Dorsolateral prefrontal cortex (tissue), 122 donors: ENCODE measurements at places on chromosomes 3 and 15.

GRCh38 chr3:55532806-55533205 is 45.7 kb upstream of the WNT5A start:
- no peak for DNase-seq

DNA sequence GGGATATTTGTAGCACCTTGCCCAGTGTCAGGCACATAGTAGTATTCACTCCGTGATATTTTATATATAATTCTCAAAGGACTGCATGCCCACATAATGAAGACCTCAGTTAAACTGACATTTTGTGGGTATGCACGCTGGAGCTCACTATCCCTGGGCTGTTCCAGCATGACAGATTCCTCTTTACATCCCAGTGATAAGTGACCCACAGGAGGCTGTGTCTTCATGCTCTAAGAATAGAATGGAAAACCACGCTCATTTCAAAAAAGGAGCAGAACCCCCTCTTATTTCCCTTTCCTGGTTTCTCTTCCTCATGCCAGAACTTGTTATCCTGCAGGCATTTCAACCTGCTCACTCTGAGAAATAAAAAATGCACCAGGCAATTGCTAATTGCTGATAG is 717.5 kb downstream of the AGBL1 start:
- DNase-seq: no peak

DNA sequence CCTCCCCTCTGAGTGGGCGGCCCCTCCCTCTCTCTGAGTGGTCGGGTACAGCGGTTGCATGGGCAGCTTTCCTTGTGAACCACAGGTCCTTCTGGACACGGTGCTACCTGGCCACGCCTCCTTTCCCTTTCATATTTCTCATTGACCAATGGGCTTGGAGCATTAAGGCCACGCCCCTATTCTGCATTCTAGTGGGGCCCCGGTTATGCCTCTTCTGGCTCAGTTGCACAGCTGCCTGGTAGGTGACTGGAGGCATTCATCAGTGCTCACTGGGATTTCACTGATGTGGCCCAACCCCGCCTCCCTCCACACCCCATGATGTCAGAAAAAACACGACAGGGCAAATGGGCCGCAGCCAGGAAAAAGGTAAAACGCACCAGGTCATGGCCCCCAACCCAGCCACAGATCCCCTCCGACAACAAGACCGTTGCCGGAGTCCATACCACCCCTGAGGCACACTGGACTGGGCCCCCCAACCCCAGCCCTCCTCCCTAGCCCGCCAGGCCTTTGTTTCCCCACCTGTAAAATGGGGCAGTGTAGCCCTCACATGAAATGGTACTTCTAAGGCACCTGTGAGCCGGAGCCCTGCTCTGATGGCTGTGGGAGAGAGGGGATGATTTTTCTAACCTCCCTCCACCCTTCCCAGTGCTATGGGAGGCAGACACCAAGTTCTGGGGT is 26.3 kb downstream of the NGRN start:
- DNase-seq: no peak

DNA sequence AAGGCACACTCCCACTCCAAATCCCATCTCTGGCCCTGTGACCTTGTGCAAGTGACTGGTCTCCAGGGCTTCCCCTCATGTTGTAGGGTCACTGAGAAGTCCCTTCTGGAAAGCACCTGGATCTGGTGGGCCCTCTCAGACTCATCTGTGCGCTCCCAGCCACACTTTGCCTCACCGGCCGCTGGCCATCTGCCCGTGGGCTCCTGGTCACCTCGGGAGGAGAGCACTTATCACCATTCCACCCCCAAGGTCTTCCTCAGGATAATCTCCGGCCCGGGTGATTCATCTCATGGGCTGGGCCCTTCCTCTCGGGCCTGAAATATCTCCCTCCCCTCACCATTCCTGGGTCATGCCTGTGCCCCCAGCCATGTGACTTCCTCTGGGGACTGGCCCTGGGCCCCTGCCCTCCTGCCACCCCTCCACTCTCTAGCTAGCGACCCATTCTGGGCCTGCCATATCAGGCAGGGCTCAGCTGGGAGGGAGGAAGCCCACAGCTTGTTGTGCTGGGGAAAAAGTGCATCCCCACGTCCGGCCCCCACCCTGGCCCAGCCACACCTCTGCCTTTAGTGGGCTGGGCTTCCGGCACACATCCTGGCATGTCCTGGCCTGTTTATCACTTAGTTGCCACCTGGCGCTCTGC is 10.6 kb upstream of the WNT7A start:
- no peak for DNase-seq

- peak; percentile 34 for DNase-seq
Observed at GRCh38 chr3:46709157-46709654, 8.0 kb downstream of the TMIE start.

GRCh38 chr3:30520699-30521098 is 85.7 kb upstream of the TGFBR2 start:
- no peak for DNase-seq

DNA sequence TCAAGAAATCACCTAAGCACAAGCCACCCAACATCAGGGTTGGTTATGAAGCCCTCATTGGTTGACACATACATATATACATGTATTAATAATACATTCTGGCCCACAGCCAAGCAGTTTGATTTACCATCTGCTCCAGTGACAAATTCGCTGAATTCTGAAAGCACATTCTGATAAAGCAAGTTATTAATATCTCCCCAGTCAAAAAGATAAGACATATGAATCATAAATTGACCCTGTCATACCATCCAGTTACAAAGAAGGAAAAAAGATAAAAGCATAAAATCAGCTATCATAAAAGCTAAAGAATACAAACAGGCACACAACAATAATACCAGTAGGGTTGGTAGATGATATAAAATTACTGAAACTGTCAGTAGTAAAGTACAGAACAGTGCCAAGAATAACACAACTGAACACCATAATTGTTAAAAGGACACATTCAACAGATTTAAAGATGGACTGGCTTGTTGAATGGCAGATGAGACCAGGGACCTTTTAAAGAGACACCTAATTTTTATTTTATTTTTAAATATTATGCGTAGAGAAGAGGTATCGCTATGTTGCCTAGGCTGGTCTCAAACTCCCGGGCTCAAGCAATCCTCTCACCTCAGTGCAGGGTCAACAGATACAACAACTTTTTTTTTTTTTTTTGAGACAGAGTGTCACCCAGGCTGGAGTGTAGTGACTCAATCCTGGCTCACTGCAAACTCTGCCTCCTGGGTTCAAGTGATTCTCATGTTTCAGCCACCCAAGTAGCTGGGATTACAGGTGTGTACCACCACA is 7.7 kb downstream of the SNX4 start:
- no peak for DNase-seq

DNA sequence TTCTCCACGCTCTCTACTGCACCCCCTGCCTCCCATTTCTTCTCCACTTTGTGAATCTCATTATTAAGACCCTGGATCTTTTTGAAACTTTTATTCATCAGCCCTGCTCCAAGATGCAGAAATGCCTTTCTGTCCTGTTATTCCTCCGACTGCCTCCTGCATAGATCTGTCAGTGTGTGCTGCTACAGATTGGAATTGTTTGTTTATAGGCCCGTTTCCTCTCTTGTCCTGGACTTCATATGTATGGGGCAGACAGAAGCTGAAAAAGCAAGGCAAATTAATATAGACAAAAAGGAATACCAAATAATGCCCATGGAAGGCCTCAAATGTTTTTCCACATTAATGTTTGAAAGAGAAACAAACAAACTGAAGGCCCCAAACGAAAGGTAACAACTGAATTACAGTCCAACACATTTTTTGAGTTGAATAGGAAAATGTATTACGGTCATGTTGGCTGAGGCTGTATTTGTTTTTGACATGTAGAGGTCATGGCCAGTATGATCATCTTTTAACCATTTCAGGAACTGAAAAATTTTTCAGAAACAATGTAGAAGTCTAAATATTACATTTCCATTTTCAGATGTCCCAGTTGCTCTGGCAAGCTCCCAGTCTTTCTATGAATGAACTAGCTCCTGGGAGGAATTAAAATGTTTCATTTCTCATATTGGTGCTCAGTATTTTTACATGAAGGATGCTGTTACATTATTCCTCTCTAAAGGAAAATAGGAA is 8.8 kb downstream of the CHST2 start:
- no peak for DNase-seq

DNA sequence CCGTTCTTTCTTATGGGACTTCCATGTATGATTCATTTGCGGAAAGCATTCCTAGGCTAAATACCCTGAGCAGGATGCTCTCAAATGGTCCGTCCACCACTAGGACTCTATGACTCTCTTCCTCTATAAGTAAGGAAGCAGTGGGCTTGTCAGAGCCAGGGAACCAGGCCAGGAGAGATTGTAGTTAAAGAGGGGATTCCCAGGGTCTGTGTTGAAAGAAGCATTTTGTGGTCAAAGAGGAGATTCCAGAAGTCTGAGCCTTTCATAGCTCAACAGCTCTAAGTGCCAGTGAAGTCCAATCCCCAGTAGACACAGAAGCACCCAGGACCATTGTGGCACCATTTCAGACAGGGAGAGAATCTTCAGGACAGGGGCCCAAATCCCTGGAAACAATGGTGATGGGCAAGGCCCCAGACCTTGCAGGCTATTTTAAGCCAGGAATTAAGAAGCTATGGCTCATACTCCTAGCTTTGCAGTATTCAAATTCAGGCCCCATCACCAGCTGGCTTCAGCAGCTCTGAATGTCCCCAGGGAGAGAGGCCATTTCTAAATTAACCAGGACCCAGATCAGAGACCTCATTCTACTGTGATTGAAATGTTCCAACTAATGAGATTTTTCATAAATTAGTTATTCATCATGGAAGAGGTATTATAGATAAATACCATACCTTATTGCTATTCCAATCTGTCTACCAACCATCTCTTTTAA is 81.7 kb downstream of the CD47 start:
- no peak for DNase-seq

DNA sequence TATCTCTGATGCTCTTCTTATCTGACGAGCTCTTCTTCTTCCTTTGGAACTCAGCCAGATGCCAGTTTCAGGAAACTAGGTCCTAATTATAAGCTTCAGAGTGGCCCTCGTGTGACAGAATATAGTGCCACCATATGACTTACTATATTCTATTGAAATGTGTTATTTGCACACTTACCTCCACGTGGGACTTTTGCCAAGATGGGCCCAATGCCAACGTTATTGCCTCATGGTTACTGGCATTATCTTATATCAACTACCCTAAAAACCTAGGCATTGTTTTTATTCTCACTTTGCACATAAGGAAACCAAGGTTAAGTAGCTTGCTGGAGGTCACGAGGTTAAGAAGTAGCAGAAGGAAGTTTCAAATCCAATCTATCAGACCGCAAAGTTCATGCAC is 71.3 kb upstream of the SLCO3A1 start:
- DNase-seq: no peak

GRCh38 chr3:126106336-126107202 is 22.6 kb upstream of the SLC41A3 start:
- DNase-seq: no peak

DNA sequence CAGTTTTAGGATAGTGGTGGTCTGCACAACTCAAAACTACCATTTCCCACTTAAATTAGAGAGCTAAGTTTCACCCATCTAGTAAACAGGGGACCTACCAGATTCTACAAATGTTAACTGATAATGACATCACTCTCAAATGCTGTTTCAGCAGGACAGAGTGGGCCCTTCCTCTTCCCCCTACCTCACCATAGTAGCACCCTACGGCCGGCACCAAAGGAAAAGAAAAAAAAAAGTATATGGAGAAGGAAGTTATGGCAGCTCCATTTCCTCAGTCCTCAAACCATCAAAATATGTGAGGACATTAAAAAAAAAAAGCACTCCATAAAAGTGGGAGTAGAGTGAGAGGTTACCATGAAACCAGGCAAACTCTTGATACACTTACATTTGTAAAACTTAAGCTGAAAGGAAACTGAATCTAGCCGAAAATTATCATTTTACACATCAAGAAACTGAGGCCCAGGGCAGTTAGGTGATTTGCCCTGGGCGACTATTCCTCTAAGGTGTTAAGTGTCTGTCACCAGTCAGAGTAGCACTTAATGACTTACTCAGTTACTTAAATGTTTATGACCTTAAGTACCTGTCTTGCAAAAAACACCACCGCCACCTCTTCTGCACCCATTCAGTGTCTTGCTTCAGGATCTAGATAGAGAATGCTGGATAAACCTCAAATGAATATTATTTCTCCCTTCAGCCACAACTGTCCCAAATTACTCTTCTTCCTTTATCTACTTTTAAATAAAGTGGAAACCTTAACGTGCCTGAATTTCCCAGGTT is 2.7 kb downstream of the MSL2 start:
- no peak for DNase-seq

DNA sequence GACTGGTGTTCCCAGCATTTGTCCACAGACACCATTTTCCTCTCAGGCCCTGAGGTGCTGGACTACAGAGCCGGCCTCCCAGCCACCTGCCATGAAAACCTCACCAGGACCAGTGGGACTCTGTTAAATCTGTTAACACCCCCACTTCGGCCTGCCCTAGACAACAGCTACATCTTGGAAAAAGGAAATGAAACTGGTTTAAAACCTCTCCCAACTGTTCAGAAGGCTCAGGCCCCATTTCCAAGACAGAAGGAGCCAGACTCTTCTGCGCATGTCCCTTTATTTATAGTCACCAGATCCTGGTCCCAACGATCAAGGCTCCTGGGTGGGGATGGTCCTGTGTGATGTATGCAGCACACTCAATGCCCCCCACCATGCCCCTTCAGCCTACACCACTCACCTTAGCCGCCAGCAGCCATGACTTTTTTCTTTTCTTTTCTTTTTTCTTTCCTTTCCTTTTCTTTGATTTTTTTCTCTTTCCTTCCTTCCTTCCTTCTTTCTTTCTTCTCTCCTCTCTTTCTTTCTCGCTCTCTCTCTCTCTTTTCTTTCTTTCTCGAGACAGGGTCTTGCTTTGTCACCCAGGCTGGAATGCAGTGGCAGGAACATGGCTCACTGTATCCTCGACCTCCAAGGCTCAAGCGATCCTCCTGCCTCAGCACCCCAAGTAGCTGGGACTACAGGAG is 25.5 kb upstream of the FLNB start:
- no peak for DNase-seq

DNA sequence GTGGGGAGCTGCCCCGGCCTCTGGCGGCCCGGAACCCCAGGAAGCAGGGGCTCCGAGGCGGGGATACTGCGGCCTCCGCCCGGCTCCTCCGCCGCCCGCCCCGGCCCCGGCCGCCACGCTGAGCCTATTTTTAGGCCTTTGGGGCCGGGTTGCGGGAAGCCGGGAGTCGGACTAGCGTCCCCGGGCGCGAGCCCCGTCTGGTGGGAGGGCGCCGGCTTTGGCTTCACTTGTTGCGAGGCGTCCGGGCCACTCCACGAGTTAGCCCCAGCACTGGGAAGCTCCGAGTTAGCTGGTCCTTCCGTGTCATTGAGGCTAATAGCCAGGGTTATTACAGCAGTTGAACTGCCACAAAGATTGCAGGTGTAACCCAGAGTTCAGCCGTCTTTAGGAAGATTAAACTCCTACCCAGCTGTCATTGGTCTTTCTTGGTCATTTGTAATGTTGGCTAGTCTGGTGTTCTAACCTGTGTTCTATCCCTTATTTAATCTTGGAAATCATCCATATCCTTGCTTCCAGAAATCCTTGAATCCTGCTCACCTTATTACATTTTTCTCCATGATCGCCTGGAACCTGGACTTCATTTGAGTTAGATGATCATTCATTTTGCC is 791 bp downstream of the GYG1 start:
- peak; percentile 33 for DNase-seq
